ENCODE measurements at places on chromosomes 11 and 22. TPM values are rescaled to one million over a fixed set of nuclear protein-coding genes. Genes with fewer than 3 reads are reported as not detected.

Gene OR52E8
- total RNA-seq: not detected

Gene ANKRD13D
- 29.1 TPM for total RNA-seq

Gene GRAP2
- total RNA-seq: under 0.01 TPM

Gene ADORA2A
- 37.6 TPM for total RNA-seq

Gene TMEM191B
- total RNA-seq: 0.36 TPM

Gene APOL3
- total RNA-seq: 31.8 TPM

Gene OR8G1
- total RNA-seq: not detected

Gene MAPK11
- total RNA-seq: 22.9 TPM

Gene SMTNL1
- total RNA-seq: not detected

Gene OR5B21
- not detected for total RNA-seq

Gene GAL
- total RNA-seq: 0.28 TPM

Gene FIBIN
- not detected for total RNA-seq

Gene OR8D4
- total RNA-seq: not detected

Gene LRP5
- 46.7 TPM for total RNA-seq

Gene CYTH4
- total RNA-seq: 0.09 TPM

Gene OR9I1
- not detected for total RNA-seq

Gene KRTAP5-10
- total RNA-seq: not detected

Gene SLC39A13
- 40.1 TPM for total RNA-seq

Gene SCN4B
- 0.09 TPM for total RNA-seq

Gene RASL10A
- total RNA-seq: 0.09 TPM

Gene TSSK2
- not detected for total RNA-seq

Gene TSPAN18
- total RNA-seq: 16.3 TPM

Gene SMC1B
- not detected for total RNA-seq

Gene FAM111B
- total RNA-seq: 6.3 TPM

Gene RHOD
- total RNA-seq: 3.8 TPM

Gene OR52H1
- total RNA-seq: 0.19 TPM

Gene AP2A2
- 37.9 TPM for total RNA-seq

Gene DSCAML1
- not detected for total RNA-seq

Gene MFNG
- total RNA-seq: 73.4 TPM

Gene XKR3
- not detected for total RNA-seq

Gene OR51B5
- not detected for total RNA-seq
